OCI-LY7 (cell line): ENCODE measurements at places on chromosomes 3 and 15.

DNA sequence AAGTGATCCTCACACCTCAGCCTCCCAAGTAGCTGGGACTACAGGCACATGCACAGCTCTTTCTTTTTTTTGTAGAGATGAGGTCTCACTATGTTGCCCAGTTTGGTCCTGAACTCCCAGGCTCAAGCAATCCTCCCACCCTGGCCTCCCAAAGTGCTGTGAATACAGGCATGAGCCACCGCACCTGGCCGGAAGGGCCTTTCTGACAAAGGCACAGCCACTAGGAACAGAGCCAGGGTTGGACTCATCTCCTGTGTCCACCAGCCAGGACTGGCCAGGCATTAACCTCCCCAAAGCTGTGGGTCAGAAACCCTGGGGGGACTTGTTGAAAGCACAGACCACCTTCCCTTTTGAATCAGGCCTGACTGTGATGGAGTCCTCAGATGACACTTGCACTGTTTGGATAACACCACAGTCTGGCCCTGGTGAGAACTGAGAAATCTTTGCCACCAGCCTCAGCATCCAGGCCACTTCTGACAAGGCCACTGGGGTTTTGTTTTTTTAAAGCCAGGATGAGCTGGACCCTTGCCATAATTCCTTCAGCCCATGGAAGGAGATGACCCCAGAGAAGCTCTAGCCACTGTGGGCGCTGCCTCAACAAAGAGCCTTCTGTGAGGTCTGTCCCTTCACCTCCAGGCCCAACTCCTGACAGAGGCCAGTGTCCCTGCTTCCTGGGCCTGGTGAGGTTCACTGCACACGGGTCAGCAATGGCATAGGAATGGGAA, 4.8 kb downstream of the TKT start:
- DNase-seq = no peak

DNA sequence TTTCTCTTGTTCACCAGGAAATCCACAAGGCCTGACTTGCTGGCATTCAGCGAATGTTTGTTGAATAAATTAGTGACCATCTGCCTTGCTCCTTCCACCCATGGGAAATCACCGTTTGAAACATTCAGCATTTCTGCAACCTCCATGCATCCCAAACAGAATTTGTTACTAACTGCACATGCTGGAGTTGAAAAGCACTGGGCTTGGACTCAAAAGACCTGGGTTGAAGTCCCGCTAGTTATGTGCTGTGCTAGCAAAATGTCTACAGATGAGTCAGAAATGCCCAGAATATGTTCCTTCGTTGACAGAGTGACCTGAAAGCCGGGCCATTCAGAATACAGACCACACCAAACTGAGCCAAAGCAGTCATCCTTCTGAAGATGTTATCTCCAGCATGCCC, 144.6 kb downstream of the ALDH1A2 start:
- DNase-seq = no peak

- DNase-seq = no peak
These were observed 22.7 kb downstream of the ATP6V1A start for GRCh38 chr3:113769551-113769950.

DNA sequence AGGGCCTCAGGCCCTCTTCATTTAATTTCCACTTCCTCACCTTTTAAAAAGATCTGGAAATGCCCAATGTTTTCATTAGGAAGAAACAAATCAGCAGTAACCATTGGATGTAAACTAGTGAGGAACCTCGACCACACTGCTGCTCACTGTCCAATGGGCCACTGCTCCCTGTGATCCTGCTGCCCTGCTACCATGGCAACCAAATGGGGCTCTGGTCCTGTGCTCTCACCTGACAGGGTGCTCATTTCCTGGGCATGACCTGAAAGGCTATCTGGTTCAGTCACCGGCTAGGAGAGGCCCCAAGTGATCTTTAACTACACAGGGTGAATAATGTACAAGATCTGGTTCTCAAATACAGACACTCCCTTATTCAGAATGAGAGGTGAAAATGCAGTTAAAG, 54.6 kb downstream of the ARHGEF3 start:
- DNase-seq = no peak

GRCh38 chr3:146334151-146334550, 83.2 kb upstream of the PLSCR4 start:
- no peak for DNase-seq

DNA sequence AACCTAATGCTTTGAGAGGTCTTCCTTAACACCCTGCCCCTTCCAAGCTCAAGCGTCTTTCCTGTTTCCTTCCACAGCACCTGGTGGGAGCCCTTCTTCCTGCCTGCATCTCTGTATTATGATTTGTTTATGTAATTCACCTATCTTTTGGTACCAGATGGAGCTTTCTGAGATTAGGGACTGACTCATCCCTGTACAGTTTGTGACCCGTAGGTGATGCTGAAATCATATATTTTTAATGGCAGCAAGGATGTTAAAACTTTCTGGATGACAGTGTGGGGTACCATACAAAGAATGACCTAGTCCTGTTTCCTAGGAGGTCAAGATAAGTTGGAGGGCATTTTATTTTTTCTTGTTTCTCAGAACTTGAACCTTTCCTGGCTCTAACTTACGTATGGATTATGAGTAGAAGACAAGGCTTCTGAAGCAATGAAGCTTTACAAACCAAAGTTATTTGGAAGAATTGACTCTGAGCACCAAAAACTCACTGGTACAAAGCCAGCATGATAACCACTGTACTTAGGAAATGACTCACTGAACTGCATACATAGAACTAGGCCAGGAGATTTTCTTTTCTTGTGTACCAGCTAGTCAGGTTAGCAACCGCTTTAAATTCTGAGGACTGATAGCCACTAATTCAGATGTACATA, 46.6 kb downstream of the HHLA2 start:
- DNase-seq = no peak

DNA sequence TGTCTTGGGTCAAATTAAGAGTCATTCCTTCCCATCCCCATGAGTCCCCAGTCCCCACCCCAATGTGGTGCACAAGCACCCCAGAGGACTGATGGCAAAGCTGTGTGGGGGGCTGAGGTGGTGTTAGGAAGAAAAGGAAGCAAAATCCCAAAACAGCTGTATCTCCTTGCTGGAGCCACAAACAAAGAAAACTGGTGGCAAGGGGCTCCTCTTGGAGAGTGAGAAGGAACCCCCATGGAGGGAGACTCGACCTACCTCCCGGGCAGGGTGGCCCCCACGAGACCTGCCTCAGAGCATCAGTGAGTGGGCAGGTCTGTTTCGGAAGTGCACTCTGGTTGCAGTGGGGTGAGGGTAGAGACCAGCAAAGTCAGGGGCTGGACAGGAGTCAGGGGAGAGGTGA, 29.2 kb downstream of the PRR23E start:
- no peak for DNase-seq

DNA sequence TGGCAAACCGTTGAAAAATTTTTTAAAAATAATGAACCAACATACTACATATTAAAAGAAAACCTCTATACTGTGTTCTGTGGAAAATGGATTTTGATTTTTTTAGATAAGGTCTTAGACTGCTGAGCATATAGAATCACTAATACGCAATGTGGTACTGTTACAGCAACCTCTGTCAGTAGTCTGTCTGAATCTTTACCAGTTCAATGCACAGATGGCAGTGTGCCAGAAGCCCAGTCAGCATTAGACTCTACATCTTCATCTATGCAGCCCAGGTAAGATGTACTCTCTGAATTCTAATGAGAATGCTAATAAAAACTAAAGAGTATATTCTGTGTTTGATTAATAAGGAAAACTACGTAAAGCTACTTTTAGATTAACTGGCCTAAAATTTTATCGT, 31.3 kb upstream of the FAH start:
- DNase-seq = no peak

GRCh38 chr3:188239577-188239976, 85.6 kb downstream of the LPP start:
- DNase-seq = peak; percentile 38

GRCh38 chr15:80418892-80419537, 14.8 kb downstream of the ARNT2 start:
- DNase-seq = peak; percentile 38

DNA sequence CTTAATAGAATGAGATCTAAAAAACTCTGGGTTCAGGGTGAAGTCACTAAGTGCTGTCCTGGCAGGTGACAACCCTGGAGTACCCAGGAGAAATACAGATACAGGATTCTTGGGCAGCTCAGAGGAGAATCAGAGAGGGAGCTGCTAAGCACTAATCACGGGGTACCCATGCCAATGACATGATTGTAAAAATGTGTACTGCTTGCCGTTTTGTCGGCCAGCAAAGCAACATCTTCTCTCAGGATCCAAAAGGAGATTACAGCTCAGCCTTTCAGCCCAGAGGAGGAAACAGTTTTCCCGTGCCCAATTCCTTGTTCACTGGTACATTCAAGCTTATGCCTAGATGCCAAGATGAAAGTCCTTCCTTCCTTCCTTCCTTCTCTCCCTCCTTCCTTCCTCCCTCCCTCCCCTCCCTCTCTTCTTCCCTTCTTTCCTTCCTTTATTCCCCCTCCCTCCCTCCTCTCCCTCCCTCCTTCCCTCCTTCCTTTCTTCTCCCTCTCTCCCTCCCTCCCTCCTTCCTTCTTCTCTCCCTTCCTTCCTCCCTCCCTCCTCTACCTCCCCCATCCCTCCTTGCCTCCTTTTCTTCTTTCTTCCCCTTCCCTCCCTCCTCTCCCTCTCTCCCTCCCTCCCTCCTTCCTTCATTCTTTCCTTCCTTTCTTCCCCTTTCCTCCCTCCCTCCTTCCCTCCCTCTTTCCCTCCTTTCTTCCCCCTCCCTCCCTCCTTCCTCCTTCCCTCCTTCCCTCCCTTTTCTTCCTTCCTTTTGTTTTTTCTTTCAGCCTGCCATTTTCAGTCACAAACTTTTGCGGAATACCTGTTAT, 4.1 kb upstream of the MINAR1 start:
- no peak for DNase-seq

DNA sequence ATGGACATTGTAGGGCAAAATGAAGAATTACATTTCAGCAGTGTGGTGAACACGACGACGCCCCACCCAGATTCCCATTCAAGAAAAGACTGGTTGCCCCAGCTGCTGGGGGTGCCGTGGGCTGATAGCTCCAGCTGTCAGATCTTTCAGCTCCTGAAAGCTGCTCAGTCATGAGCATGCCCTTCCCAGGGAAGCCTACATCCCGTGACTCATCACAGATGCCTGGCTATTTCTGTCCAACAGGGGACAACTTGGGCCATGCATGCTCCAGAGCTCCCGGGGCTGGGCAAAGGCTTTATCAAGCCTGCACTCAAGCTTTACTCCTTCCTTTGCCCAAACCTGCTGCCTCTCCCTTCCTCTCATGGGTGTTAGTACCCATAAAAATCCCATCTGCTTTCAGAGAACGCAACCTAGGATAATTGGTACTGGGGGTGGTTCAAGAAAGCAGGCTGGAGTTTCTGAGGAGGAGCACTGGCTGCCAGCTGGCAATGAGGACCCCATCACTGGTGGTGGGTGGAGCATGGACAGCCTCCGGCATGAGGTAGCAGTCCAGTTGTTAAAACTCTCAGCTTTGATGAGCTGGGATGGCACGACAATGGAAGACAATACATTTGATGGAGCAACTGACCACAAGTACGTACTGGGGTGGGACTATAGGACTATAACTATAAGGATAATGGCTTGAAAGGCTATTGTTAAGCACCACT, 16.4 kb upstream of the ST8SIA2 start:
- no peak for DNase-seq

DNA sequence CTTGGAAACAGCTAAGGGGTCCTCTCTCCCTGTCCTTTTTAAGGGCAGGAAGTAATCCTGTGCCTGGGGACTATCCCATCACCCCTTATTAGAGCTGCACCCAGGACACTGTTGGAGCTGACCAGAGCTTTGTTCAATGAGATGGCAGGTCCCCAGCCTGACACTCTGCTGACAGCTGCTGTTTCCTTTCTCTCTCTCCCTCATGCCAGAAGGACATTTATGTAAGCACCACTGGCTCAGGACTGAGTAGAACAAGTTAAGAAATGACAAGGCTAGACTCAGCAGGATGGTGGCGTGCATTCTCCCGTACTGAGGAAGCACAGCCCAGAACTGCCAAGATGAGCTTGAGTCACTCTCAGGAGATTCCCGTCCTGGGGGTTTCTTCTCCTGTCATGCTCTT, 17.3 kb downstream of the GJD2 start:
- no peak for DNase-seq

DNA sequence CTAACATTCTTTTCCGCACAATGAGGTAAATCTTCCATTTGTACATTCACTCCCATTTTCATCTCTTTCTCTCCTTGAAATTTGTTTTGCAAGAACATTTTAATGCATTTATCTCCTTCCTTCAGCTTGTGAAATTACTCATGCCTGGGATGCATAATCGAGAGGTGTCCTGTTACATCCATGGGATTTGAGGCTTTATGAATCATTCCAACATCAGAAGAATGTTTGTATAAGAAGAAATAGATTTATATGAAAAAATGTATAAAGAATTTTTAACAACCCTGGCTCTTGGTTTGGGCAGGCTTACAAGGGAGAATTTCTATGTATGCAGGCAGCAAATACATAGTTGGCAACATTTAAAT, 93.2 kb upstream of the MBNL1 start:
- DNase-seq = no peak

DNA sequence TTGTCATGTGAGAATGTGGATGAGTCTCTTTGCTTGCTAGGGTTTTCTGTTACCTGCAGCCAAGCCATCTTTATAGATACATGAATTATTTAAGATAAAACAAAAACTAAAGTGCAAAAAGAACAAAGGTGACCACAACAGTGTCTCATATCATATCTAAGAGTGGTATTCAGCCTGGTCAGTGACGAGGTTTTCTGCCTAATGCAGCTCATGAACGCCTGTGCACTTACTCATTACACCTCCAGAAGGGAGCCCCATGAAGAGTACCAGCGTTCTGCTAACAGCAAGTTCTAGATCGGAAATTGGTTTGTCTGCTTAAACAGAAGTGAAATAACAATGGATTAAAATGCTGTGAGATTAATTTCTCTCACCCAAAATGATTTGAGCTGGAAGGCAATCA, 19.2 kb downstream of the PXYLP1 start:
- DNase-seq = no peak

DNA sequence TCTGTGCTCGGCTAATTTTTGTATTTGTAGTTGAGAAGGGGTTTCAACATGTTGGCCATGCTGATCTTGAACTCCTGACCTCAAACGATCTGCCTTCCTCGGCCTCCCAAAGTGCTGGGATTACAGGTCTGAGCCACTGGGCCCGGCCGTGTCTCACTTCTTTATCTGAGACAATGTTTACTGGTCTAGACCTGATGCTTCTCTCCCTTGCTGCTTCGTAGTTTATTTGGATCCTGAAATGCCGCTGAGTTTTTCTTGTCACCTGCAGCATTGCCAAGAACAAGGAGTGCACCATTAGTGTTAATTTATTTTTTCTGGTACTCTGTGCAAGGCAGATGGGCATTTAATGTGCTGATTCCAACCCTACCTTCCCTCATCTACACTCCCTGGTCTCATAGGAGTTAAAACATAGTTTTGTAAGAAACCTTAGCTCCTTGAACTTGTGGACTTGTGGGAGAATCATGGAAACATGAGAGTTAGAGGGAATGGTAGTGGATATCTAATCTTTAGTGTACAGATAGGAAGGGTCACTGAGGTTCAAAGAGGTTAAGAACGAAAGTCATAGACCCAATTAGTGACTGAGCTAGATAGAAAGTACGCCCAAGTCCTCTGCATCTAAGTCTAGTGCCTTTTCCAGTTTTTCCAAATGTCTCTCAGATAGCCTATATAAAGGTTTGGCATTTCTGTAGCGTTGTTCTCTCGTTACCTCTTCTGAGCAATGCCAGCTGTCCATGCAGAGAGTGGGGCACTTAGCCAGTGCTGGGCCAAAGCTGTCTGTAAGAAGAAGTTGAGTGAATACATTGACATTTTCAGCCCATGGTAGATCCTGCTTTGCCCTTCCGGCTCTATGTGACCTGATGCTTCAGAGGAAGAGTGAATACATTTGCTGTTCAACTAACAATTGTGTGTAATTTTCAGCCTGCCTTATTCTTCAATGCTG, 244.1 kb downstream of the LPP start:
- no peak for DNase-seq
